PC-3 (cell line): ENCODE measurements at places on chromosomes 5 and 9. TPM values are rescaled to one million over a fixed set of nuclear protein-coding genes. Genes with fewer than 3 reads are reported as not detected.

The WNT8A gene
- not detected in 2 replicates for total RNA-seq

The ZDHHC11B gene
- total RNA-seq: 0.40 and 2.1 TPM in 2 replicates

The TAF1L gene
- 0.23 TPM in 1 of 2 replicates, not detected in the other for total RNA-seq

The INSL6 gene
- not detected in 2 replicates for total RNA-seq

The NR5A1 gene
- not detected in 2 replicates for total RNA-seq

GRCh38 chr5:52632281-52632680, 155.4 kb upstream of the ITGA1 start:
- no peak overlapping the region for H3K27ac ChIP-seq
- peaks cover 18% of the 10 kb centered on the region for H3K27me3 ChIP-seq

DNA sequence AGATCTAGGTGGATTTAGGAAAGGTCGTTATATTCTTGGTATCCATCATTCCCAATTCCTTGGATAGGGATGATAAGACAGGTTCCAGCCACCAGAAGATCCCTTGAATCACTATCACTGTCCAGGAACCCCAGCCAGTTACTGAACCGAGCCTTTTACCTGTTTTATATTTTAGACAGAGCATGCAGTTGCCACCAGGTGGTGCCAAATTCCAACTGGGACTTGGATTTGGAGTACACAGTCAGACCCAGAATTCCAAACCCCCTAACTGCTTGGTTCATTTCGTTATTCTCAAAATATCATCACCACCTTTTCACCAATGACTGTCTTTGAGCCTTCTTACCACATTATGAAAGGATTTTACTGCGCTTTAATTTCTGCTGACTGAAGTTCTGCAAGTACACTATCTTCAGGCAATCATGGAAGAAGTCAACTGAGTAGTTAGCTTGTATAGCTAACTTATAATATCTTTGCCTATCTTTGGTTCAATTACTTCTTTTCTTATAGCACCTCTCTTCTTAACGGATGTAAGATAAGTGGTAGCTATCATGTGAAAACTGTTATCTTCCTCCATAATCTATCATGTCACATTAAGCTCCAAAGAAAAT, 191.8 kb downstream of the PRR16 start:
- no peak overlapping the region for H3K4me3 ChIP-seq
- no peaks in the 10 kb centered on the region for H3K36me3 ChIP-seq
- no peaks in the 10 kb centered on the region for H3K4me1 ChIP-seq
- no peaks in the 10 kb centered on the region for H3K27me3 ChIP-seq
- no peak overlapping the region for H3K27ac ChIP-seq

DNA sequence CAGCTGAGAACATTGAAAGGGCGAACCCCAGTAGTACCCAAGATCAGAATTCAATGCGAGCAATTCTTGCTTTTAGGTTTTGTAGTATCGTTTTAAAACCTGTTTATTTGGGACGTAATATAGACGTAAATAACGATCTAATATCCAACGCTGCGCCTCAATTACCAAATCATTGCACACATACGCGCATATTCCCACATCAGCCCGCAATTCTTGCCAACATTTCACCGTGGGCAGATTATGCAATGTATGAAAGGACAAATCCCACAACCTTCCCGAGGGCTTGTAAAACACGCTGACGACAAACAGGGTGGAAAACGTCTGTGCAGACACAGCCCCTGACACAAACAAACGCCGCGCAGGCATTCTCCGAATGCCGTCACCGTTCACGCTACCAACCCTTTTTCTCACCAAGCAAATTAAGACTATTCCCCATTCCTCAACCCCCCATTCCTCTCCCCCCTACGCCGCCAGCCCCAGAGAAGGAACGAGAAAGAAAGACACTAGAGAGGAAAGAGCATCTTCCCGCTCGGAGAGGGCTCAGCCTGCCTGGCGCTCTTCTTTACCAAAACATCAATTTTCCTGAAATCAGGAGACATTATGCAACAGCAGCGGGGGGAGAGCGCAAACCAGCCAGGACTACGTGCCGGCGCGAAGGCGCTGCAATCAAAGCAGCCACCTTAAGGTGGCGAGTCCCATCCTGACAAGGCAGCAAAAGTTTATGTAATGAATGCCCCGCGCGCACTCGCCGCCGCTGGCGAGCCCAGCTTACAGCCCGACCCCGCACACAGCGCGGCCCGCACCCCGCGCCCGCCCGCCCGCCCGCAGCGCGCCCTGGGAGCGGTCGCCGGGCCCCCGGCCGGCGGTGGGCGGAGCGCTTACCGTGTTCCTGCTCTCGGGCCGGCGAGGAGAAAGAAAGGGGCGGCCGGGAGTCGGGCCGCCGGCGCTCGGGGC, 597 bp downstream of the NFIL3 start:
- H3K4me1 ChIP-seq: peaks cover 38% of the 10 kb centered on the region
- DNase-seq: peak; percentile 47
- peak overlapping the region; percentile 71 for H3K27ac ChIP-seq
- no peaks in the 10 kb centered on the region for H3K27me3 ChIP-seq
- peak overlapping the region; percentile 96 for H3K4me3 ChIP-seq

- no peak overlapping the region for H3K27ac ChIP-seq
- H3K27me3 ChIP-seq: no peaks in the 10 kb centered on the region
- no peaks in the 10 kb centered on the region for H3K4me1 ChIP-seq
- DNase-seq: no peak
- no peaks in the 10 kb centered on the region for H3K36me3 ChIP-seq
These were observed 243.7 kb upstream of the SLC24A2 start for GRCh38 chr9:20032413-20033006.

DNA sequence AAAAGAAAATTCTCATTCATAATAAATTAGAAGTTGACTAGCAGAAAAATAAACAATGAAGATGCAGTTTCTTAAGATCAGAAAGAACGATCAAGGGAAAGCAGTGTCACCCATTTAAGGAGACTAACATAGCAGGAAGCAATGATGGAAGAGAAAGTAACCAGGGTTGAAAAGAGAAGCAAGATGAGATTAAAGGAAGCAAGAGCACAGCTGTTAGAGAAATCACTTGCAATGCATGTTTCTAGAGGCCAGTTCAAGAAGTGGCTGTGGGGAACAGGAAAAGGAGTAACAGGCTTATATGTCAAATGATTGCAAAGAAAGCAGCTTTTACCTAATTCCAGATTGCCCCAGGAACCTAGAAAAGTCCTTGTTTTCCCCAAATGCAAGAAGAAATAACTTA, 46.8 kb upstream of the SLC1A1 start:
- H3K27ac ChIP-seq: no peak overlapping the region
- H3K4me3 ChIP-seq: no peak overlapping the region
- DNase-seq: no peak
- H3K27me3 ChIP-seq: no peaks in the 10 kb centered on the region

- no peak overlapping the region for H3K27ac ChIP-seq
- peaks cover 57% of the 10 kb centered on the region for H3K36me3 ChIP-seq
- H3K27me3 ChIP-seq: no peaks in the 10 kb centered on the region
- H3K4me3 ChIP-seq: no peak overlapping the region
- peaks cover 41% of the 10 kb centered on the region for H3K4me1 ChIP-seq
These were observed 8.3 kb downstream of the ITGA2 start for GRCh38 chr5:52997424-52997823.

GRCh38 chr5:72860499-72860898, 44.0 kb downstream of the TNPO1 start:
- H3K27ac ChIP-seq: no peak overlapping the region
- H3K4me3 ChIP-seq: no peak overlapping the region
- H3K36me3 ChIP-seq: peaks cover 66% of the 10 kb centered on the region

DNA sequence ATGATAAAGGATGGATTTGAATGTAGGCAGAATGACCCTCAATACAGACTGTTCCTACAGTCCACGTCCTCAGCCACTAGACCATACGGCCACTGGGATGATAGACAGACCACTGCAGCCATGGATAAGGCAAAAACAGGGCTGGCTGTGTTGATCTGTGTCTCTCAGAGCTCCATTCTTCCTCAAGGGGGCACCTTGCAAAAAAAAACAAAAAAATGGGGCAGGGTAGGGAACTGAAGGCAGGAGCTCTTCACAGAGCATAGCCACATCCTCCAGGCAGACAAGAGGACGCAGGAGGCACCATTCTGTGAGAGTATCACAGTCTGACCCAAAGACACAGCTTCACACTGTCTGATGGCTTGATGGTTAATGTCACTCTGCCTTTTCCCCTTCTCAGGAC, 61.2 kb upstream of the GABRP start:
- H3K4me3 ChIP-seq: no peak overlapping the region
- peaks cover 46% of the 10 kb centered on the region for H3K27me3 ChIP-seq
- DNase-seq: no peak
- H3K36me3 ChIP-seq: no peaks in the 10 kb centered on the region
- no peak overlapping the region for H3K27ac ChIP-seq

- peak; percentile 90 for DNase-seq
- no peaks in the 10 kb centered on the region for H3K36me3 ChIP-seq
- no peak overlapping the region for H3K27ac ChIP-seq
- H3K27me3 ChIP-seq: no peaks in the 10 kb centered on the region
- H3K4me1 ChIP-seq: peaks cover 7% of the 10 kb centered on the region
These were observed 64.0 kb upstream of the FYB1 start for GRCh38 chr5:39283231-39283818.
